ENCODE measurements at places on chromosomes 4 and X.
A peak's percentile ranks its signal among the peaks of the same experiment; 100 is the strongest.

- no peak for DNase-seq
Observed at GRCh38 chr4:80393970-80394250, 58.4 kb downstream of the CFAP299 start.

DNA sequence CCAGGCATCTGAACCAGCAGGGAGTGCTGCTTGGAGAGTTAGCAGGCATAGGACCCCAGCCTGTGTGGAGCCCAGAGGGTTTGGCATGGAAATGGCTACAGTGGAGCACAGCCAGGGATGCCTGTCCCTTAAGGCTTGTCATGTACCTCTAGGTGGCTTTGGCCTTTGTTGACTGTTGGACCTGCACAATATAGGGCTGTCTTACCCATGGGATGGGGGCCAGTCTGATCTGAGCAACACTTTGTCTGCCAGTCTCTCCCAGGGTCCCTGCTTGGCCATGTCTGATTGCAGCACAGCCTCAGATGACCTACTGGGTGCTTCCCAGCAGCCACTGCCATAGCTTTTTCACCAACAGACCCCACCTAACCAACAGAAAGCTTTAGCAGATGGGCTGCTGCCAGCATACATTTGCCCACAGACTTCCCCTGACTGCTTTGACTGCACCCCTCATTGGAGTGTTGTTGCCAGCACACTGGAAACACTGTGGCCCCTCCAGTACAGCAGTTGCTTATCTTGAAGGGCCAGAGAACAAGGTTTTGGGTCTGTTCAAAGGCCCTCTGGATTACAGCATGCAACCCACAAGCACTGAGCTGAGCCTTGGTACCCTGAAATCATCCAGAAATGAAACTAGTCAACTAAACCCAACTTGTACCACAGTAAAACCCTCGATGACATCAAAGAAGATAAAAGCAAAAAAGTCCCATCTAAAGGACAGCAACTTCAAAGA, 22.1 kb downstream of the ANAPC10 start:
- no peak for DNase-seq

DNA sequence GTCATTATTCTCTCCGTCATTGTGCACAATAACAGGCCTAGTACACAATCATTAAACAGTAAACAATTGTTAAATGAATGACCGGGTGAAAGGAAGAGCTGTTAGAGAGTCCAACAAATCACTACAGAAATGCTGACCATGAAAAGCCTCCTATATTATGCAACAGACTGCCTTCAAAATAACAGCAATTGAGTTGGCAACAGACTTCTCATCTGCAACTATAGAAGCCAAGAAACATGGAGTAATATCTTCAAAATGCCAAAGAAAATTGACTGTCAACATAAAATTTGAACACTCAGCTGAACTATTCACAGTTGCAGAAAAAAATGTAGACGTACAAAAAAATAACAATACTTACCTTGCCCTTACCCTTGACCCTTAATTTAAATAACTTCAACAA, 26.2 kb downstream of the CHRNA9 start:
- no peak for DNase-seq

DNA sequence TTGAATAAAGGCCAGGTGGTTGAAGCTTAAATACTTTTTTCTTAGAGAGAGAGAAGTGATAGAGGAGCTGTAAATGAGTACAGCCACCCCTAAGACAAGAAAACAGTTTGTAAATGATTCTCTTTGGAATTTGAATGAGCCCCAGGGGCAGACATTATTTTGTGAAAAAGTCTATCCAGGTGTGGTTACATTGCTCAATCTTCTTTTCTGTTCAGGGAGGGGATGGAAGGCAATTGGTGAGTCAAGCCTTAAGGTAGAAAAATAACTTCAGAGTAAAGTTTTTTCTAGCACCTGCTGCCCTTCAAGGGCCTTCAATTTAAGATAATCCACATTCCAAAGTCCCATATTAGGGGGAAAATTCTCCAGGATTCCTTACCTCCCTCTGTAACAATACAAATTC, 646.7 kb downstream of the PDHA2 start:
- DNase-seq = no peak

GRCh38 chr4:54390670-54391069, 161.6 kb downstream of the PDGFRA start:
- DNase-seq = no peak

- DNase-seq = no peak
Observed at GRCh38 chrX:142249721-142250120, 44.6 kb upstream of the MAGEC2 start.

DNA sequence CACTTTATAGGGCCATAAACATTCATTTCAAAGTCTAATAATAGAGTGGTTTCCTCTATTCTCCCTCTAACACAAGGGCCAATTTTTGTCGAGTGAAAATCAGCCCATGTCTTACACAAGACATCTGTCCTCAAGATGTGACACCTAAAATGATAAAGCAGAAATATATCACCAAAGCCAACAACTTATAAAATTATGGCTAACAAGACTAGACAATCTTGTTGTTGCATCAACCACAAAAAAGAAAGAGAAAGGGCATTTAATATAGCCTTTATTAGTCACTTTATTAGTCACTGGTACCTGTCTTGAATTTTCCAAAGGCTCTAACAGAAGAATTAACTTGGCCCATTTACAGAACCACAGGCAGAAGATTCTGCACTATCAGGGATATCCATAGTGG, 161.6 kb downstream of the SMIM20 start:
- DNase-seq = no peak

- no peak for DNase-seq
Observed at GRCh38 chr4:74159143-74159709, 1.3 kb downstream of the MTHFD2L start.

- DNase-seq = no peak
Observed at GRCh38 chr4:151853034-151853433, 92.2 kb upstream of the GATB start.

- no peak for DNase-seq
Observed at GRCh38 chrX:39829965-39830364, 267.8 kb downstream of the BCOR start.

- DNase-seq = peak; percentile 93
Observed at GRCh38 chr4:87975466-87975865, at the start of gene SPP1. SPP1 (plus strand) TSS chr4:87975714; CDS start chr4:87976896, 1,182 bp downstream.

DNA sequence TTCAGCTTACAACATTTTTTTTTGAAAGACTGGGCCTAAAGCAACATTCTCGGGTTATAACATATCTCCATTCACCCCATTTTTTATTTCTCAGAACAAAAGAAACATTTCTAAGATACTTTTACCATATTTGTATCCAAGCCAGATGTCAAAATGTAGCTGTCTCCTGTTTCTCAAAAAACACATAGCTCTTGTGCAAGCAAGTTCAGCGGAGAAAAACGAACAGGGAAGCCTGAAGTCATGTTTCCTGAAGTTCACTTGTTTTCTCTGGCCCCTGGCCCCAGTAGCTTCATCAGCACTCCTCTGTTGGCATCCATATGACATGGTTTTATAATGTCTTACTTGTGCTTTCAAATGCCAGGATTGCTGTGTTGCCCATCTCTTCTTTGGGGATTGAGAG, 218.2 kb downstream of the BANK1 start:
- no peak for DNase-seq

- no peak for DNase-seq
Observed at GRCh38 chr4:188194421-188194820, 55.2 kb downstream of the TRIML1 start.

DNA sequence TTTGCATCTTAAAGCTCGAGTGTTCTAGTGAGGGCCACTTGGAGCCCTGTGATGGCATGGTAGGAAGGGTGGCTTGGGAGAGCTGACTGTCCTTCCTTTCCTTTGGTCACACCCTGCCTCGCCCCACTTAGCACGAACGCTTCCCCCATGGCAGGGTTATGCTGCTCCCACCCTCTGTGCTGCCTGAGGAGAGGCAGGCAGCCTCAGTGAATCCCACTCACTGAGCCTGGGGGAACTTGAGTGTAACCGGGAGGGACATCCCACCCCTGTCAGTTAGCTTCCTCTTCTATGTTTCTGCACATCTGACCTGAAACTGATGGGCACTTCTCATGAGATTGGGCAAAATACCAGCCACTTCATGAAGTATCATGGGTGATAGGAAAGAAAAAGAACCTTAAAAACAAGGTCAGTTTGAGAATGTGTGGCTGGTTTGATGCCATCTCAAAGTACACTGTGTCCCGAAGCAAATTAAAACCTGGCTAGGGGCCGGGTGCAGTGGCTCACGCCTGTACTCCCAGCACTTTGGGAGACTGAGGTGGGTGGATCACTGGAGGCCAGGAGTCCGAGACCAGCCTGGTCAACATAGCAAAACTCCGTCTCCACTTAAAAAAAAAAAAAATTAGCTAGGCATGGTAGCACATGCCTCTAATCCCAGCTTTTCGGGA, 10.1 kb downstream of the TKTL1 start:
- no peak for DNase-seq

DNA sequence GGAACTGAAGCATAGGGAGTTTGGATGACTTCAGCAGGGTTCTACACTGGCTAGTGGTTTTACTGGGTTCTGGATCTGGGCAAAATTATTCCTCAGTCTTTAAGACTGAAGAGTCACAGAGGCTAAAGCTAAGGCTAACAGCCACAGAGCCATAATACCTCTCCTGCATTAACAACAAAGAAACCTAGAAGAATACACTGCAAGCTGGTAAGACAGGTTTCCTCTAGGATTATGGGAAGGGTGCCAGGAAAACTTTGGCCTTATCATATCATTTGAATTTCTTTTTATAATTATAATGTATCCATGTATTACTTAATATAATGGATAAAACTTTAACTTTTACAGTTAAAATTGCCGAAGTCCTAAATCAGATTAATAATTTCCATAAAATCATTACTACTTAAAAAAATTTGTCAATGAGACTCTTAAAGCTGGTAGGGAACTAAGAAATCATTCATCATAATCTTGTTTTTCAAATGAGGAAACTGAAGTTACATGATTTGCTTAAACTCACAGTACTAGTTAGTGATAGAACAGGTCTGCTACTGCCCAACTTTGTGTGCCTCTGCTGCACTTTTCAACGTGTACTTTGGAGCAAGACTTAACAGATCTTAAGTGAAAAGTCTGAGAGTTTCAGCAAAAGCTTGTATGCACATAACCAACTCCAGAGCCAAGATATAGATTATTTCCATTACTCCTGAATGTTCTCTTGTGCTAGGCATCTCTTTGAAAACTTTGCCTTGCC, 24.2 kb upstream of the PGRMC2 start:
- no peak for DNase-seq

DNA sequence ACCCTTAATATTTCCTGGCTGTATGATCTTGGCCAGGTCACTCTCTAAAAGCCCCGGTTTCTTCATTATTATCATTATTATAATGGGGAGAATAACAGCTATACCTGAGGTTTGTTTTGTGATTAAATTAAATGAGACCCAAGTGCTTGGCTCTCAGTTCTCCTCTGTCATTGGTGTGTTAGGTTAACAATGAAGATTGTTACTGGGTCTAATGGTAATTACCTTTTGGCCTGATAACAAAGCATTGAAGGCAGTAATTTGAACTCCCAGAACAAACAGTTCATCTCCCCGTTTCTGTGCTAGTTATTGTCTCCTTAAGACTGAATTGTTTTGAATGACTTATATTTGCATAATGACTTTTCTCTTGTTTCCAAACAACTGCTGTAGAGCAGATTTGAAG, 6.8 kb upstream of the ANAPC4 start:
- no peak for DNase-seq

GRCh38 chrX:40853004-40853815, 117.9 kb upstream of the MED14 start:
- DNase-seq = no peak

- DNase-seq = no peak
Observed at GRCh38 chr4:3251691-3252479, 2.9 kb downstream of the MSANTD1 start.

DNA sequence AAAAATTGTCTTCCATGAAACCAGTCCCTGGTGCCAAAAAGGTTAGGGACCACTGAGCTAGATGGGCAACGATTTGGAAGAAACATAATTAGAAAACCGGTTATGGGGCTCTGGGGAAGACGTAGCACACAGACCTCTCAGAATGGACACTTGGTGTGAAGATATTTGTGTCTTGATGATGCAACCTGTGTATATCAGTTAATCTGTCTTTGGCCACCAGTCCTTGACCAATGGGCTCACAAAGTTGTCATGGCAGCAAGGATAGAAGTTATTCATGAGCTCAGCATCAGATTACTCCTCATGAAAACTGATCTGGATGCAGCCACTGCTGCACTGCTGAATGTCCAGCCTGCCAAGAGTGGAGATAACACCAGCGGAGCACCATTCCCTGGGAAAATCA, 13.6 kb downstream of the MTNR1A start:
- DNase-seq = no peak

- no peak for DNase-seq
Observed at GRCh38 chr4:6142935-6143602, 57.3 kb downstream of the JAKMIP1 start.

DNA sequence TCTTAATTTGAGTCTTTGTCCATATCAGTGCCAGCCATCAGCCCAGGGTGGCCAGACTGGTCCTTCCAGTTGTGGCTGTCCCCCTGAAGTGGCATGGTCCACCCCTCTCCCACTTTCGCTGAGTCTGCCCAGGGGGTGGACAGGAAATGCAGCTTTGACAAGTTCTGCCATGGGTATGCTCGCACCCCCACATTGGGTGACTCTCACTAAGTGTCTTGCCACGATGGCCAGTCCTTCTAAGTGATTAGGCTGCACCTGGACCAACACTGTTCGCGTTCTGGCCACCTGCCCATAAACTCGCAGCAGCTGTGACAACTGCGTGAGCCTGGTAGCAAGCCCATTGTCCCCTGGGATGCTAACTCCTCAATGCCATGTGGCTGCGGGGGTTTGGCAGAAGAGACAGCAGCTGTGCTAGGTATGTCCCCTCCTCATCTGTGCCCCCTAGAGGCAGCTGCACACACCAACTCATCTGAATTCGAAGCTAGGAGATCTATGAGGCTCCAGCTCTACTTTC, 10.0 kb upstream of the LNX1 start:
- DNase-seq = no peak

GRCh38 chrX:20527558-20528011, 260.9 kb upstream of the RPS6KA3 start:
- DNase-seq = no peak

- no peak for DNase-seq
Observed at GRCh38 chrX:37332987-37333658, 16.0 kb upstream of the PRRG1 start.

DNA sequence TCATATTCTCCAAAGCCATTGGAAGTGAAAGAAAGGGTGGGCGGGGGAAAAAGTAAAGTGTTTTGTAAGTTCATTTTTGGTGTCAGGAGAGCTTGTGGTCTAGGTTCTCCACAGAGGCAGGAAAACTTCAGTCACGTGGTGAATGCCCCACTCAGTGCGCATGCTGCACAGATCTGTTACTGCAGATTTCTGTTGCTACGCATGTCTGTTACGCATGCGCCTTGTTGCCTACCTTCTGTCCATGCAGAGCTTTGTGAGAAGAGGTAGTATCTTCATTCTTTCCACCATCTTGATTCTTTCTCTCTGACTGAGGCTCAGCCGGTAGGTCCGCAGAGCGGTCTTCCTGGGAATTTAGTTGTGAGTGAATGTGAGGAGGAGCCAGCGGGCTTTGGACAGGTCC, 15.1 kb upstream of the PAGE3 start:
- no peak for DNase-seq

GRCh38 chrX:100674705-100675104, 30.7 kb downstream of the SRPX2 start:
- no peak for DNase-seq

- no peak for DNase-seq
Observed at GRCh38 chrX:16487620-16488385, 162.2 kb upstream of the S100G start.
